Activated naive CD4-positive, alpha-beta T cell (primary cell): ENCODE measurements at places on chromosomes 2 and 18.

- DNase-seq: no peak
These were observed 29.7 kb upstream of the FAHD2A start for GRCh38 chr2:95372845-95373244.

GRCh38 chr18:52541056-52541455 lies 201.1 kb downstream of the DCC start:
- DNase-seq: no peak

GRCh38 chr2:190637281-190637734 lies 11.6 kb upstream of the NAB1 start:
- no peak for DNase-seq

GRCh38 chr2:8670580-8670979 lies 11.3 kb upstream of the ID2 start:
- DNase-seq: no peak

- DNase-seq: no peak
These were observed 40.8 kb downstream of the KCMF1 start for GRCh38 chr2:85011747-85012146.

DNA sequence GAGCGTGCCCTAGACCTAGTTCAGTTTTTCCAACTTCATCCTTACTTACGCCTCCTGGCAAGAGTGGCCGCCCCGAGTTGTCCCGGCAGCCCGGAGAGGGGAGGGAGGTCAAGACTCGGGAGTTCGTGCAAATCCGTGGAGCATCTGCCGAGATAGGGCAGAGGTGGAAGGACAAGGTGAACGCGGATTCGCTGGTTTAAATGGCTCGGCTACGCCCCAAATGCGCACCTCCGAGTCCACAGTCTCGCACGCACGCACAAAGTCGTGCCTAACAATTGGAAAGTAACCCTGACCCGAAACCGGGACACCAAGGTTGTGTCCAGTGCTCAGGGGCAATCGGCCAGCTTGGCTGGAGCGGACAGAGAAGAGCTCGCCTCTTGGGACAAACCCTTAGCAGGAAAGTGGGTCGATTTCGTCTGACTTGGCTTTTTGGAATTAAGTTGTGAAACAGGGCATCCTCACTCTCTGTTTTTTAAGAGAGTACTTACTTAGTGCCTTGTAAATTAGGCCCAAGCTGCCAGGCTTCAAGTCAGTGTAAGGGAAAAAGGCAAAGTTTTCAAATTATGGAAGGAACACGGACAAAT lies 726 bp upstream of the SS18 start:
- DNase-seq: peak; percentile 37

DNA sequence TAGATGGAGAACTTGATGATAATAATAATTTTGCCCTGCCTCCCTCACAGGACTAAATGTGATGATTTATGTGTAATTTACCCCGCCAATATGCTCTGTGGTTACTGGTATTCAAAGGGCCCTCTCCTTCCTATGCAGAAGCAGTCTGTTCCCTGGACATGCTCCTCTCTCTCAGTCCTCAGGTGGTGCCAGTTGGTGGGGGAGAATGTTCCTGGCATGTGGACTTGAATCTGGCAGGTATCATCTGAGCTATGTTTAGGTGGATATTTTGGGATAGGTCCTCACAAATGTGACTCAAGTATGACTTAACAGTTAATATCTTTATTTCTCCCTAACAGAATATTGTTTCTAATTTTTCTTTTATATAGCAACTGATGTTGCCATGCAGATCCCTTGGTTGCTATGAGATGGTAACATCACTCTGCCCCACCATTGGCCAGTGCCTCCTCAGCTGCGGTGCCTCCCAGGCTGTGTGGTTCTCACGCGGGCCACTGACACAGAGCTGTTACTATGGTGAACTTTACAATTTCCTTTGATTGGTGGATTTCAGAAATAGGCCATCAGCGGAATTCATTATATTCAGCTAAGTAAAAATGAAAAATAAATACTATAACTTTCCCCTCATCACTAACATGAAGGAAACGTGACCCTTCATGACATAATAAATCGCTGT lies 106.7 kb upstream of the PELI1 start:
- DNase-seq: no peak

DNA sequence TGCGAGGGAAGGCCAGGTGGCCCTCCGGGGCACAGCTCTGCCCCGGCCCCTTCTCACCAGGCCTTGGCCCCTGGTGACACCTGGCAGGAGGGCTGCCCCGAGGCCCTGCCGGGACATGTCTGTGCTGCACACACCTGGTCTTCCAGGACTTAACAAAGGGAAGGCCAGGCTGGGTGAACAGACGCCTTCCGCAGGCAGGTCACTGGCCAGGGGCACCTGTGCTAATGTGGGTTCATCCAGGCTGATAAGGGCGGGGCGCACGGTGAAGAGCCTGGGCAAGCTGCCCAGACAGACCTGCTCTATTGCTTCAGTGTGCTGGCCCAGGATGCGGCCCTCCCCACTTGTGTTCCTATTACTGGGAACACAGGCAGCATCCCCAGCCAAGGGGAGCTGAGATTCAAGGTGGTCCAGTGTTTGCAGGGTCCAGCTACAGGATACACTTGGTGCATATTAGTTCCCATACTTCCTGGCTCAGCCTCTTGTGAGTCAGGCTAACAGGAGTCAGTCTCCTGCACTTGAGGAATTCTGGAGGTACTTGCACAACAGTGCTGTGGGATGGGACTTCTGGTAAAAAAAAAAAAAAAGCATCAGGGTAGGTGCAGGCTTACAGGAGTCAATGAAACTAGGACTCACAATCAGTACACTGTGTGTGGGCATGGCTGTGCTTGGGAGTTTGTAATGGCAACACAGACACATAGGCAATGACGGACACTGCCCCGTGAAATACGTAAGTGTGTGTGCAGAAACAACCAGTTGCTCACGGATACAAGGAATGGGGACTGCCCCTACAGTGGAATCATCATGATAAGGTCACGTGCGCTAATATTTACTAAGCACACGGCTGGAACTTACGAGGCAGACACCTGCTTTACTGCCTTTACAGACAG lies 261.4 kb downstream of the TWIST2 start:
- no peak for DNase-seq

DNA sequence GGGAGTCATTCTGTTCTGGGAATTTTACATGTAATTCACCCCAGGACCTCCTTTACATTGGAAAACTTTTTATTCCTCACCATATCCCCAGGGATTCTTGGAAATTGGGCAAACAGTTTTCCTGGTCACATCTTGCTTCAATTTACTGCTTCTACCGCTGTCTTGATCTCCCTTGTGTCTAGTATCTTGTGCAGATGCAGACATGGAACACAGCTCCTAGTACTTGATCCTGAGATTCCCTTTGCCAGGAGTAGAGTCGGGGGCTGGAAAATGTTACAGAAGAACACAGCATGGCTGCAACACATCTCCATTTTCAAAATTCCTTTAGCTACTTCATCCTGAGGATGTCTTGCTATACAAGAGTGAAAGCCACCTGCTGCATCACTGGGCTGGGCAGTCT lies 472.8 kb downstream of the PLCL1 start:
- no peak for DNase-seq

DNA sequence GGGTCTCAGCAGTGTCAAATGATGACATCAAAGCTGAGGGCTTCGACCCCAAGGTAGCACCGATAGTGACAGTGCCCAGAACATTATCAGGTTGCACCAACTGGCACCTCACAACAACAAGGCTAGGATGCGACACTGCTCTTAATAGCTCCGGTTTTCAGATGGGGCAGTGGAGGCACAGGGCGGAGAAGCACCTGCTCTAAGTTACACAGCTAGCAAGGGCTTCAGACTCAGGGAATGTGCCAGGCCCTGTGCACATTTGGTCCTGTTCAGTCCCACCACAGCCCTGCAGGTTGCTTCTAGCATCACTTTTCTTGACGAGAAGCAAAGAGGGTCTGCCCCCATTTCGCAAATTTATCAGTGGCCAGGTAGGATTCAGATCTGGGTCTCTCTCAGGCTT lies 74.1 kb downstream of the DGKD start:
- DNase-seq: no peak

GRCh38 chr2:11541693-11542274 lies 7.9 kb downstream of the GREB1 start:
- DNase-seq: no peak

GRCh38 chr18:25759111-25759510 lies 331.3 kb downstream of the SS18 start:
- no peak for DNase-seq

GRCh38 chr2:16817305-16818202 lies 151.9 kb upstream of the CYRIA start:
- DNase-seq: no peak

DNA sequence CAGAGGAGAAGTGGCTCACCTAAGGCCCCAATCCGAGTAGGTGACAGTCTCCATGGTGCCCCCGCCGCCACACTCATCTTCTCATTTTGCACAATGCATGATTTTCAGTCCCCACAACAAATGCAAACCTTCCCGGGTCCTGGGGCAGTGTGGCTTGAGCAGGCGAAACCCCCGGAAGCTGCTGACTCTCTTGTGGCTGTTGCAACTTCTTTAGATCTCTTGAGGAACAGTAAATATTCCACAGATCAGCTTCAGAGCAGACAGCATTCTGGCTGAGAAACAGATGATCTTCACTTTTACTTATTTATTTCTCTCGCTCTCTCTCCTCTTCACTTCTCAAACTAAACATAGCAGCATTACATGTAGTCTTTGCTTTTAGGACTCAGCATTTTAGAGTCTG lies 51.9 kb downstream of the ASAP2 start:
- no peak for DNase-seq

GRCh38 chr18:23462876-23463275 lies 9.8 kb downstream of the RIOK3 start:
- no peak for DNase-seq

DNA sequence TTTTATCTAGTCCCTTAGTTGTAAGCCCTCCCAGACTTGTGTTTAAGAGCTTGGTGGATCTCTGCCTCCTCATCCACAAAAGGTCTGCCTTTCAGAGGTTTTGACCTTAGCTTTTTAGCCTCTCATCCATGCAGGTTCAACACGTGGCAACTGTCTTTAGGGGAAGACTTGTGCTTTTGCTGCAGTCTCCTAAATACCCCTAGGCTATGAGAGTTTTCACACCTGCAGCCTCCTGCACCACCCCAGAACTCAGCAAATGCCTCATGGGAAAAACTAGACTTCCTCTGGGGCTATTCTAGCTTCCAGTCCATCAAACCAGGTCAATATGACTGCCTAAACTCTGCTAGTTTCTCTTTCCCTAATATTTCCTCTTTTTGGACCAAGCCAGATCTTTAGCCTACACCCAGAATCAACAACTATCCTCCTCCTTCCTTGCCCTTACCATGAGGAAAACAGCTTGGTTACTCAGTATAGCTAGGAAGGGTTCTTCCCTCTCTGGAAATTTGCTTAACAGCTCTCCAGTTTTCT lies 132.3 kb upstream of the RIOK3 start:
- no peak for DNase-seq

DNA sequence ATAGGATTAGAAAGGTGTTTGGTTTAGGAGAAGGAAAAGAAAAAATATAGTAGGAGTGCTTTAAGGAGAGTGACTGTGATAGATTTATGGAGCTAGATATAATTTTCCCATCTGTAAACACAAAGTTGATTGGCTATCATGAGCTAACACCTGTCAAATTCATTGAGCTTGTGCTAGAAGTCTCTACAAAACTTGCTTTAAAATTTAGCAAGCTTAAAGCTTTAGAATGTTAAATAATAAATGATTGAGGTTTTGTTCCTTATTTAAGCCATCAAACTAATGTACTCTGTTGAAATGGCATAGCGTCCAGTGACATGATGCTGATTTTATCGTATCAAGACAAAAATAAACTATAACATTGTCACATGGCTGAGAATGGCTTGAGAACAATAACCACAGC lies 1497.4 kb upstream of the DDX18 start:
- no peak for DNase-seq

- DNase-seq: no peak
These were observed 182.5 kb downstream of the PRKCE start for GRCh38 chr2:45833968-45834344.

DNA sequence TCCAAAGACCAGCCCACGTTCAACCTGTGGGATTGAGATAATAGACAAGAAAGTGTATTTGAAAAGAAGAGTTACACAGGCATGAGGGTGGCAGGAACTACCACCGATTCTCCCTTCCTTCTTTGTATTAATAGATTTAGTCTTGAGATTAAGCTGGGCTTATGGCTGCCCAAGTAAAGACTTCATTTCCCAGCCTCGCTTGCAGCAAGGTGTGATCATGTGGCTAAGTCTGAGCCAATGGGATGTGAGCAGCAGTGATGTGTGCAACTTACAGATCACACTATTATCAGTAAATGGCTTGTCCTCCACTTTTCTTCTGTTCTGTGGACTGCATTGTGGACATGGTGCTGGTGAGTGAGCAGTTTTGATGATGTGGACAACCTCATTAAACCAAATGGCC lies 101.7 kb downstream of the POLR1A start:
- DNase-seq: no peak

DNA sequence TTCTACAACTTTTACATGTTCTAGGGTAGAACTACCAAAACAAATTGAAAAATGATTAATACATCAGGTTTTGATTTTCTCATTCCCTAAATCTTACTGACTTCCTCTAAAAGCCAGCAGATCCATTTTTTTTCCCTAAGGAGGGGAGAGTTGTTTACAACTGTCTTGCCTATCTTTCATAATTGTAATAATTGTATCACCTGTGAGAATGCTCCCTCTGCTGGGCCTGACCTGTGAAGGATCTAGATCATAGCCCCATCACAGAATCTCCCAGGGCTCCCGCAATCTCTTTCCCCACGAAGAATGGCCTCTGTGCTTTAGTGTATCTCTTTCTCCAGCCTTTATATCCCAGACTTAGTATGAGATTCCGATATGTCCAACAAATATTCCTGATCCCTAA lies 9.1 kb downstream of the LOXL3 start:
- no peak for DNase-seq

GRCh38 chr2:8641301-8641965 lies 40.4 kb upstream of the ID2 start:
- DNase-seq: no peak

- no peak for DNase-seq
These were observed 88.5 kb upstream of the COPS8 start for GRCh38 chr2:236997069-236997715.

- no peak for DNase-seq
These were observed 18.2 kb downstream of the MEP1B start for GRCh38 chr18:32208023-32208422.

DNA sequence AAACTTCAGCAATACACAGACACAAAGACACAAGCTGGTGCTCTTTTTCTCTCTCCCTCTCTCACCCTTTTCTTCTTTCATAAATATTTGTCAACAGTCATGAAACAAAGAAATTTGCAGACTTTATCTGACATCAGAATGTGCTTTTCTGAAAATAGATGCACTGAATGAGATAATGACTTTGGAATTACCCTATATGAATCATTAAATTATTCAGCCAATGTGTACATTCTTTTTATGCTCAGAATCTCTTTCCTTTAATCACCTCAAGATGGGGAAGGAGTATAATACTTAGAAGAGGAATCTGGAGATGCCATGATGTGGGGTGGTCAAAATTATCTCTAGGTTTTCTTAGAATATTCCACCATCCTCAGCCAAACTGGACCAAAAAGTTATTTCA lies 289.9 kb downstream of the LRRTM1 start:
- DNase-seq: no peak
